ENCODE measurements at places on chromosomes 11 and 22.

DNA sequence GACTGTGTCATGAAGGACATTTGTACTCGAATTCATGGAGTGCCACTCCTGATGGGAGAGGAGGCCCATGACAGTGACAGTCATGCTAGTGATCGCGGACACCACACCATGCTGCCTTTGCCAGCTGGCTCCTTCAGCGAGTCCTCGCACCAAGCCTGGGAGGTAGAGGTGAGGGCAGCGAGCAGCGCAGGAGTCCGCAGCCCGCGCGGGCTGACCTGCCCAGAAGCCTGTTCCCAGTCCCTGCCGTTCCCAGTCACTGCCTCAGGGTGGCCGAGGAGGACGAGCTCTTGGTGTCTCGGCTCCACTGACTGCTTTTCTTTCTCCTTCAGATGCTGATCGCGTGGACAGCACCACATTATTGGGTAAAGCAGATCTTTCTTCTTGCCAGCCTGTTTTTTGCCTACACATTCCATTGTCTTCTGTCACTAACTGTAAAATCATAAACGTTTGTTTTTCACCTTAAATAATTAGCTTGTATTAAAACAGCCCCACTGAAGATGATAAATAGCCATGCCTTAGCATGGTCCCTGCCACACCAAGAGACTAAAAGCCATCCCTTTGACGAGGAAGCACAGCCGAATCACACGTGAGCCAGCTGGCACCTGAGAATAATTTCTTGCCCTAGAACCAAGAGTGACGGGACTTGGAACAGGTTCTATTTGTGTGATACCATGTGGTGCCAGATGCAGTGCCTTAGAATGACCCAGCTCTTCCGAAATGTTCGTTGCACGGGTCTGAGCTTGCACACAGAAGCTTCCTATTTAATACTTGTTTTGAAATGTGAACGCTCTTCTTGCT is 25.5 kb downstream of the FAM118A start:
- no peak for DNase-seq

DNA sequence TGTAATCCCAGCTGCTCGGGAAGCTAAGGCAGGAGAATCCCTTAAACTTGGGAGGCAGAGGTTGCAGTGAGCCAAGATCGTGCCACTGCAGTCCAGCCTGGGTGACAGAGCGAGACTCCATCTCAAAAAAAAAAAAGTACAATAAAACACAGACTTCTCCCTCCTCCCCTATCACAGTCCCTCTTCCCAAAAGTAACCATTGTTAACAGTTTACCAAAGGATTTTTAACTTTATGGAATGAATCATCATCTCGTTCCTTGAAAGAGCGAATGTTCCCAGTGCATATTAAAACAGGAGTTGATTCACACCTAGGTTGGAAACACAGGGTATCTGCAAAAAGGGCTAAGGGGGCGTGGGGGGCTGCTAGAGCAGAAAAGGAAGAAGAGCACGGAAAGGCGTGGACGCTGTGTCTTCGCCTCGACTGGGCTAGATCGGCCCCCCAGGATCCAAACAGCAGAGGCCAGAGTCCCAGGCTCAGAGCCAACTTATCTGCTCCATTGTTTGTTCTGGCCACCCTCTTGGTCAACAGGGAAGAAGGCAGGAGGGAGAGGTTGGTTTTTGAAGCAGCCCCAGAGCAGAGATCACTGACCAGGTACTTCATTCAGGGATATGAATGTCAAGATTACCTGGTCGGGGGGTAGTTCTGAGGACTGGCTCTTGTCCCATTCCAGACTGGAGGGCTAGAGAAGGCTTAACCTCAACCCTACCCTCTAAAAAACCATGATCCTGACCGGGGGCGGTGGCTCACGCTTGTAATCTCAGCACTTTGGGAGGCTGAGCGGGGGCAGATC is 2.1 kb upstream of the AHNAK start:
- no peak for DNase-seq

DNA sequence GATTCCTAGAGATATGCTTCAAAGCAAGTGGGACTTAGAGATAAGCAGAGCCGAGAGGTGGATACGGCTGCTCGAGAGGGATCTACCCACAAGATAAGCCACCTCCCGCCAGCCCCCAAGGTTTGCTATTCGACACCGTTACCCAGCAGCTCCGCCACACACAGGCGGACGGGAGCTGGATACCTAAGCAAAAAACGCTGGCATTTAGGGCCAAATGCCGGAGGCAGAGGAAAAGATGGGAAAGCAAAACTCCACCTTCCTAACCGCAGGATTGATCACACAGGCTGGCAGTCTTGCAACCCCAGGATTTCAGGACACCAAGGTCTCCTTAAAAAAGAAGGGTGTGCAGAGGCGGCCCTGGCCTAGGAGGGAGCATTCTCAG is 709 bp downstream of the FTH1 start:
- DNase-seq = peak; percentile 44

DNA sequence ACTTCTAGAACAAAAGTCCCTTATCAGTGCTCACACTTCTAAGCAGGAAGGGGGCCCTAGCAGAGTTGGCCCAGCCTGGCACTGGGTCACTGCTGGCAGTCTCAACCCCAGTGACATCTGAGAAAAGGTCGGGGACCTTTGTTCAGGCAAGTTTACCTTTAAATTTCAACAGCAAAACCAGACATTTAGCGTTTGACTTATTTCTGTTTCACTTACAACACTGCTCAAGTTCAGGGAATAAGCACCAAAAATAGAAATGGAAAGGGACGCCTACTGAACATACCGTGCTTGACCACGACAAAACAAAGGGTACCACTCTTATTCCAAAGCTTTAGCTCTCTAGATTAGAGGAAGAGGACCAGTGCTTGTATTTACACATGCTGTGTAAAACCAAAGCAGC is 26.2 kb downstream of the PITPNB start:
- DNase-seq = no peak

- no peak for DNase-seq
These were observed 67.9 kb downstream of the KCNQ1 start for GRCh38 chr11:2512431-2513407.

- peak; percentile 79 for DNase-seq
These were observed 18.6 kb upstream of the SCARF2 start for GRCh38 chr22:20456064-20456721.

DNA sequence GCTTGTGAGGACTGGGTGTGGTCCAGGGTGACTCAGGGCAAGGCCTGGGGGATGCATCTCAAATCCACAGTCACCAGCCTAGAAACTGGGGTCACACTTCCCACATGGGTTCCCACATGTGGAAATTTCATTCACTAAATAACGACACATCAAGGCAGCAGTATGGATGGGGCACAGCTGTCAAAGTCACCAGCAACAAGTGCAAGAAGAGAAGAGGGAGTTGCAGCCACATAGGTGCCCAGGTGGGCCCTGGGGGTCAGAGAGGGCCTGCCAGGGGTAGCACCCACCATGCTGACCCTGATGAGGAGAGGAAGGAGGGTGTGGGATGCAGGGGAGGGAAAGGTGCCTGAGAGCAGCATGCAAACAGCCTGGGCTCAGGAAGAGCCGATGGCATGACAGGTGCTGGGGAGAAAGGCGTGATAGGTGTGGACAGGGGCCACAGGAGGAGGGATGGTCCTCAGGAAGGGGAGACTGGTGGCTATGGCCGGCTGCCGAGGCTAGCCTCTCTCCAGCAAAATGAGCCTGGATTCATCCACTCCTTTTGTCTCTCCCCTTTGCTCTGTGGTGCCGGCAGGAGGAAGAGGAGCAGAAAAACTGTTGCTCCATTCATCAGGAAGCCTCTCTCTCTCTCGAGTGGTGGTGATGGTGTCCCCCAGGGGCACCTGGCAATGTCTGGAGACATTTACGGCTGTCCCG is 22.3 kb downstream of the DGCR6L start:
- no peak for DNase-seq

DNA sequence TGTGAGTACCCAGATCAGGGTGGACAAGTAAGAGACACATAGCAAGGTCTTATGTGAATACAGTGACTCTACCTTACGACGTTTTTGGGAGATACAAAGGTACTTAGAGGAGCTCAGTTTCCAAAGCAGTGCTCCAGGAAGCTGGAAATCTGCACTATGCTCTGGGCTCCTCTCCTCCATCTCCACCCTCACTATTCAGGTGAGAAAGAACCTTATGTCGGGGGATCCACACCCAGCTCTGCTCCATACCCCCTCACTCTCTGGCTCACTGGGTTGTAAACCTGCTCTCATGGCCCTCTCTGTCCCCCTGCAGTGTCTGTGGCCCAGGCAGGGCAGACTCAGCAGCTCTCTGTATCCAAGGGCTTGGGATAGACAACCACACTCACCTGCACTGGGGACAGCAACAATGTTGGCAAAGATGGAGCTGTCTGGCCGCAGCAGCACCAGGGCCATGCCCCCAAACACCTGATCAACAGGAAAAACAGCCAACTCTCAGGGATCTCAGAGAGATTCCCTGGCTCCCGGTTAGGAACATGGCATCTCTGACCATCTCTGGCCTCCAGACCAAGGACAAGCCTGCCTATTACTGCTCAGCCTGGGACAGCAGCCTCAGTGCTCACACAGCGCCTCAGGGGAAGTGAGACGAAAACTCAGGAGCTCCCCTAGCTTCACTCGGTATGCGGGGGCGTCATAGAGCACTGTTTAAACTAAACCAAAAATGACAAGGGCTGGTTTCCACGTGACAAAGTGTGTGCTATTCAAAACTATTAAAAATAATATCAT is 60.9 kb upstream of the TOP3B start:
- DNase-seq = no peak

DNA sequence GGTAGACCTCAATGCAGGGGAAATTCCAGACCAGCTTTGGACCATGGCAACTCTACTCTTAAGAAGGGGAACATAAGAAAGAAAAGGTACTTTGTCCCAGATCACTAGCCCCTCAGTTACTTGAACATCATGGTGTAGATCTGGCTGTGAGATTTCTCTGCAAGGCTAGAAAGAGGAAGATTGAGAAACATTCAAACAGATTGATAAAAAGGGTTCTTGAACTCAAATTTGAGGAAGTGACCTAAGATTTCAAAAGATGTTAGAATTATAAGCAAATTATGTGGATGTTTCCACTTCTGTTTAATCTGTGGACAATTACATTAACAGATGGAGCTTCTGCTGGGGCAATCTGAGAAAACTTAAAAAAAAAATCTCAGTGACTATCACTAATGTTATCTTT is 21.8 kb upstream of the UPB1 start:
- DNase-seq = no peak

DNA sequence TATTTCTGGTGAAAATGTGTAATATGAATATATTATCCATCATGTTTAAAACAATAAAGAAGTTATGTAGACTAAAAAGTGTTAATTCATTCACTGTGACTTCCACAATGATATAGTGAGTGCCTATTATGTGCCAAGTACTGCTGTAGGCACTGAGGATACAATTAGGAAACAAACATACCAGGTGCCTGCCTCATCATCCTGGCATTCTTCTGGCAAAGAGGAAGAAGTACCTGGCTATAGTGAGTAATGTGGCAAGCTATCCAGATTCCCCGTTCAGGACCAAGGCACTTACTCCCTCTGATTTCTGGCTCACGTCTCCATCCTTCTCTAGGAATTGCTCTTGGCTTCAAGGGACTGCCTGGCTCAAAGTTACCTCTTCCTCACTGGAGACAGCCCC is 77.5 kb upstream of the CLMP start:
- DNase-seq = no peak

GRCh38 chr11:69303427-69303826 is 9.5 kb downstream of the MYEOV start:
- DNase-seq = no peak

GRCh38 chr11:75014129-75014528 is 25.4 kb downstream of the NEU3 start:
- DNase-seq = no peak

GRCh38 chr22:26712158-26712557 is 54.8 kb downstream of the MIAT start:
- DNase-seq = no peak

DNA sequence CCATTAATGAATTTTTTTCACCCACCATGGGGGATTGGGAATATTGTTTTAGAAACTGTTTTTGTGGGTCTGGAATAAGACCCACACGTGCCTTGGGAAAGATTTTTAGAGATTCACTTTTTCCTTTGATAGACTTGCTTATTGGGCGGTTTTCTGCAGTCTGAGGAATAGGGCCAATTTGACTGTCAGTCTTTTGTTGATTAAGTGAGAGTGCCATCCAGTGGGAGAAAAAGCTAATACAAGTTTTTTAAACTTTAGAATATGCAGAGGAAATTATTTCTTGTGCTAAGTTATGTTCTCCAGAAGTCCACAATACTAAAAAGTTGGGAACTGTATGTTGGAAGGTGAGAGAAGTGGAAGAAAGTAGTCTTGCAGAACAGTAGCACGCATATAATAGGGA is 56.1 kb downstream of the PRMT3 start:
- DNase-seq = no peak

GRCh38 chr22:39490135-39490798 is 11.8 kb upstream of the MIEF1 start:
- peak; percentile 78 for DNase-seq

DNA sequence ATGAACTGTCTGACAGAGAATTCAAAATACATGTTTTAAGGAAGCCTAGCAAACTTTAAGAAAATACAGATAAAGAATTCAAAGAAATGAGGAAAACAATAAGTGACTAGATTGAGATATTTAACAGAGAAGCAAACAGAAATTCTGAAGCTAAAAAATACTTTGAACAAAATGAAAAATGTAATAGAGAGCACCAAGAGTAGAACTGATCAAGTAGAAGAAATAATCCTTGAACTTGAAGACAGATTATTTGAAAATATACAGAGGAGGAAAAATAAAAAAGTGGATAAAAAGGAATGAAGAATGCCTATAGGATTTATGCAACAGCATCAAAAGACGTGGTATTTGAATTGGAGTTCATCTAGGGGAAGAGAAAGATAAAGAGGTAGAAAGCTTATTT is 101.9 kb upstream of the OR4B1 start:
- DNase-seq = no peak

GRCh38 chr11:126118806-126119205 is 56.1 kb upstream of the CDON start:
- DNase-seq = no peak

GRCh38 chr22:18042685-18043084 is 18.3 kb upstream of the MICAL3 start:
- DNase-seq = no peak

DNA sequence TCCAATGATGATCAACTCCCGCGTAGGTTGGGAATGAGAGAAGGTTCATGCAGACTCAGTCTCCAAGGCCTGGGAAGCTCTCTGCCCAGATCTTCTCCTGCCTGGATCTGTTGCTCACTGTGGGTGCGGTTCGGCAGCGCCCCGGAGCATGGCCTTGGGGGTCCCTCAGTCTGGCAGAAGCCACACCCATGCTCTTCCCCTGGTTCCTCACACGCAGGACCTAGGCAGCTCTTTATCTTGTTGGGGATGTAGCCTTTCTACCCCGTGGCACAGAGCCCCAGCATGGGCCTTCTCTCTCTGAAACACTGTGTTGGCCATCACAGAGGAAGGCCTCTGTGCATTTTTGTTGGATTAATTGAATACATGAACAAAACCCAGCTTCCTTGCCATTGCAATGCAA is 1461.6 kb downstream of the BRD1 start:
- DNase-seq = no peak

GRCh38 chr11:76234416-76235232 is 28.3 kb upstream of the WNT11 start:
- peak; percentile 47 for DNase-seq

- DNase-seq = no peak
These were observed 19.1 kb downstream of the ARHGEF17 start for GRCh38 chr11:73326929-73327811.

GRCh38 chr11:34653851-34654482 is 33.1 kb downstream of the EHF start:
- no peak for DNase-seq

Measured in stimulated activated naive CD8-positive, alpha-beta T cell treated with anti-CD3 and anti-CD28 coated beads, Interleukin-15, Interleukin-2, amounts not matched to agents 100 U/mL and 50 U/mL, for 24 hours (primary cell).